Upper lobe of left lung (tissue), 6 donors: ENCODE measurements at places on chromosomes 16 and 17. TPM values are rescaled to one million over a fixed set of nuclear protein-coding genes. Genes with fewer than 3 reads are reported as not detected.

DNA sequence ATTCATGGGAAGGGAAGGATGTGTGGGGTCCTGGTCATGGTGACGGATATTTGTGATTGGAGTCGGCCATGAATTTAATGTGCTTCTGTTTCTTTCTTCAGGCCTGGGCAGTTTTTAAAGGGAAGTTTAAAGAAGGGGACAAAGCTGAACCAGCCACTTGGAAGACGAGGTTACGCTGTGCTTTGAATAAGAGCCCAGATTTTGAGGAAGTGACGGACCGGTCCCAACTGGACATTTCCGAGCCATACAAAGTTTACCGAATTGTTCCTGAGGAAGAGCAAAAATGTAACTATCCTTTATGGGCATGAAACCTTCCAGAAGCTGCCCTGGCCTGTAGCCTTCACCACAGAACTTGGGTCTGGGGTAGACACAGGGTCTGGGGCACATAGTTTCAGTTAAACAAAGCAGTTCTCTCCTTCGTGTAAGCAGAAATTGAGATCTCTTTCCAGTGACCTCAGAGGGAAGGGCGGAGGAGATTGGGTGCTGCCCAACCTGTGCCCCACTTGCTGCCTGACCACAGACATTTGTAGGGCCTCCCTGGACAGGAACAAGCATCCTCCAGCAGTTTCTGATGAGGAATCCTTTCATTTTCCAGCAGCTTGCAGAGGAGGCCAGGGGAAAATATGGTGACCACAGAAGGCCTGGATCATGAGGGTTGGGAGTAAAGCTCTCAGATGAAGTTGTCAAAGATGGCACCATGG, 10.1 kb downstream of the IRF8 start:
- no peak overlapping the region for H3K4me3 ChIP-seq
- no peaks in the 10 kb centered on the region for H3K36me3 ChIP-seq
- peak overlapping the region; percentile 55 for H3K27ac ChIP-seq
- H3K27me3 ChIP-seq = no peaks in the 10 kb centered on the region
- DNase-seq = no peak

HEATR9 gene
- total RNA-seq = not detected

- no peaks in the 10 kb centered on the region for H3K36me3 ChIP-seq
- no peak overlapping the region for H3K4me3 ChIP-seq
- H3K27me3 ChIP-seq = no peaks in the 10 kb centered on the region
- DNase-seq = peak; percentile 59
- H3K27ac ChIP-seq = no peak overlapping the region
These were observed 5.5 kb upstream of the CBFA2T3 start for GRCh38 chr16:88982286-88983084.

GRCh38 chr17:9568004-9568403, 7.6 kb downstream of the STX8 start:
- no peak overlapping the region for H3K27ac ChIP-seq
- no peaks in the 10 kb centered on the region for H3K36me3 ChIP-seq
- H3K4me1 ChIP-seq = peaks cover 4% of the 10 kb centered on the region
- no peaks in the 10 kb centered on the region for H3K27me3 ChIP-seq

- H3K27me3 ChIP-seq = no peaks in the 10 kb centered on the region
- no peaks in the 10 kb centered on the region for H3K36me3 ChIP-seq
- no peak for DNase-seq
- no peak overlapping the region for H3K27ac ChIP-seq
- H3K4me3 ChIP-seq = no peak overlapping the region
- peaks cover 6% of the 10 kb centered on the region for H3K4me1 ChIP-seq
These were observed 156.2 kb upstream of the TNRC6C start for GRCh38 chr17:77802333-77802615.

C1QTNF8 gene
- total RNA-seq = not detected

DNA sequence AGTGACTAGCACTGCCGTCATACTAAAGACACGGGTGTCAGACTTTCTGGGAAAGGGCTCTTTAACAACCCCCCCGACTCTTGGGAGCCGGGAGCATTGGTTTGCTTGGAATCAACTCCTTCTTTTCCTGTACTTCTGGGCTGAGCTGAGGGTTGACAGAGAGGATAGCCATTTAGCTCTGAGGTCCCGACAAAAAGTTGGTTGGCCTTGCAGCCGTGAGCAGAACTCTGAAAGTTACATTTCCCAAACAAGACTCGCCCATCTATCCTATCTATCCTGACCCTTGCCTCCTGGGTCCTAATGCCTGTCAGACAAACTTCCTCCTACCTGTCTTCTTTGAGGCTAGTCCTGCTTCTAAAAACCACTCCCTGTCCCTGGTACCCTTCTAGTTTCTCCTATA, 460.8 kb upstream of the TOM1L1 start:
- no peak overlapping the region for H3K4me3 ChIP-seq
- DNase-seq = no peak
- H3K36me3 ChIP-seq = no peaks in the 10 kb centered on the region
- no peaks in the 10 kb centered on the region for H3K27me3 ChIP-seq
- no peak overlapping the region for H3K27ac ChIP-seq

GRCh38 chr16:87339086-87339723, 22.0 kb upstream of the C16orf95 start:
- no peaks in the 10 kb centered on the region for H3K4me1 ChIP-seq
- DNase-seq = no peak
- H3K4me3 ChIP-seq = no peak overlapping the region
- no peaks in the 10 kb centered on the region for H3K27me3 ChIP-seq
- no peak overlapping the region for H3K27ac ChIP-seq
